Right hindlimb (tissue), 1 donor: ENCODE measurements at places on chromosomes 3 and 15.

- DNase-seq, result no peak
Measured at GRCh38 chr3:88364926-88365325, 215.2 kb downstream of the C3orf38 start.

GRCh38 chr3:8183627-8184026 lies 318.0 kb upstream of the LMCD1 start:
- DNase-seq, result no peak

GRCh38 chr3:159929171-159930141 lies 59.2 kb upstream of the IL12A start:
- DNase-seq, result peak; percentile 31

DNA sequence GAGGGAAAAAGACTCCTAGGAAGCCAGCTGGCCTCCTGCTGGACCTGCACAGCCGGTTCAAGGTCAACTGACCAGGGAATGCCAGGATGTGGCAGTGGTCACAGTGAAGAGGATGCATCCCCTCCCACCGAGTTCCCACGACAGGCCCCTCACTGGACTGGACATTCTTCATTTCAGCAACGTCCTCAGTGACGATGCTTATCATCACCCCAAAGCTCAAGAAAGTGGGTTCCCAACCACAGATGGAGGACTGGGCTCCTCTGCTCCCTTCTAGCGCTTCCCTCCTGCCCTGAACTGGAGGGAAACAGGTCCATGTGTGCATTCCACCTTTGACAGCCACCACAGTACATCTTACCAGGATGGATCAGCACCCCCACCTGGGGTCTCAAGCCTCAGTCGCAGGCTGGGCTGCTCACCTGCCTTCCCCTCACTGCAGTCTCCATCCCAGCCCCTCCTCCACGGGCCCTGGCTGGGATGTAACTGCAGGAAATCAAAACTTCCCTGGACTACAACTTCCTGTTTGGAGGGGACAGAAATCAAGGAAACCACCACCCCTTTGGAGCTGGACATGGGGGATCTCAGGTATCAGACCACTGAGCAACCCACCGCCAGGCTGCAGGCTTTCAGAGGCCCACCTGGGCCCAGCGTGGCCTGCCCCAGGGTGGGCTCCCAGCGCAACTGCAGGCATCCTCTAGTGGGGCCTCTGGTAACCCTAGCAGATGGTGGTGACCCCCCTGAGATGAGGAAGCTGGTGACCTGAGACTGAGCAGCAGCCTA lies 7.3 kb downstream of the CALML4 start:
- no peak for DNase-seq

- no peak for DNase-seq
Measured at GRCh38 chr3:111669926-111670630, 74.9 kb upstream of the ZBED2 start.

DNA sequence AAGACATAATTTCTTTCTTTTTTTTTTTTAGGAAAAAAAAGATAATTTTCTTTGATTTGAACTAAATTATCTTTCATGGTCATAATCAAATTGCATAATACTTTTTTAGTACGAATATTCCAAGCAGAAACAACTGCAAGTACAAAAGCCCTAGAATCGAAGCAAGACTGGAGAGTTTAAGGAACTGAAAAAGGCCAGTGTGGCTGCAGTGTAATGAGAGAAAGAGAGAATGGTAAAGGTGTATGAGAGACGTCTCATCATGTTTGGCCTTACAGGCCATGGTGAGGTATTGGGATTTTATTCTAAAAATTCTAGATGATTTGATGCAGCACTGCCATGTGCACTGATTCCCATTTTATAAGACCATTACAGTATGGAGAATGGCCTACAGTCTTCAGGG lies 180.9 kb downstream of the SUCNR1 start:
- no peak for DNase-seq

DNA sequence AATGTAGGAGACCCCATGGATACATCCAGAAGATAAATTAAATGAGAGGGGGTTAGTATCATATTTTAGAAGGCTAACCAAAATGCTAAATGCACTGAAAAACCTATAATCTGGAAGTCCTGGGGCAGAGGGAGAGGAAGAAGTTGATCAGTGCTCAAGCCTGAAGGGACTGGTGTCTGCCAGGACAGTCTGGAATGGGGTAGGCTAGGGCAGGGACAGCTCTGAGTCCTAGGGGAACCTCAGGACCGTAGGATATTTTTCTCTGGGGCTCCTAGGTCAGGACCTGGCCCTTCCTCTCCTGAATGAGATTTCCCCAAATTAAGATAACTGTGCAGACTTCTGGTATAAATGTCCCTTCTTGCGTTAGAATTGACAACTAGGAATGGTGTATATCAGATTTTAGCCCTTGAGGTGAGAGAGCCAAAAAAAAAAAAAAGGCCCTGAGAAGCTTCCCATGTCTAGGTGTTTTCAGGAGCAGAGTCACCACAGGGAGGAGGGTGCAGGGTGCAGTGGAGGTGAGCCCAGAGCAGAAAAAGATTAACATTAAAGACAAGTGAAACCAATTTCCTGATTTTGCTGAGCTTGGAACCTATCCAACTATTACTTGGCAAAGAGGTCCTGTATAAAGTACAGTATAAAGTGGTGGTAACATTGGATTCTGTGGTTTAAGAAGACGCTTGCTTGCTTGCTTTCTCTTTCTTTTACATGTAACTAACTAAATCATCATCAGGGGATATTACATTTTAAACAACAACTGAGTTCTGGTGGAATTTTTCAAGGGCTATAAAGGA lies 63.5 kb downstream of the HACD2 start:
- no peak for DNase-seq

GRCh38 chr15:90456236-90456635 lies 68.2 kb downstream of the IQGAP1 start:
- DNase-seq, result no peak

DNA sequence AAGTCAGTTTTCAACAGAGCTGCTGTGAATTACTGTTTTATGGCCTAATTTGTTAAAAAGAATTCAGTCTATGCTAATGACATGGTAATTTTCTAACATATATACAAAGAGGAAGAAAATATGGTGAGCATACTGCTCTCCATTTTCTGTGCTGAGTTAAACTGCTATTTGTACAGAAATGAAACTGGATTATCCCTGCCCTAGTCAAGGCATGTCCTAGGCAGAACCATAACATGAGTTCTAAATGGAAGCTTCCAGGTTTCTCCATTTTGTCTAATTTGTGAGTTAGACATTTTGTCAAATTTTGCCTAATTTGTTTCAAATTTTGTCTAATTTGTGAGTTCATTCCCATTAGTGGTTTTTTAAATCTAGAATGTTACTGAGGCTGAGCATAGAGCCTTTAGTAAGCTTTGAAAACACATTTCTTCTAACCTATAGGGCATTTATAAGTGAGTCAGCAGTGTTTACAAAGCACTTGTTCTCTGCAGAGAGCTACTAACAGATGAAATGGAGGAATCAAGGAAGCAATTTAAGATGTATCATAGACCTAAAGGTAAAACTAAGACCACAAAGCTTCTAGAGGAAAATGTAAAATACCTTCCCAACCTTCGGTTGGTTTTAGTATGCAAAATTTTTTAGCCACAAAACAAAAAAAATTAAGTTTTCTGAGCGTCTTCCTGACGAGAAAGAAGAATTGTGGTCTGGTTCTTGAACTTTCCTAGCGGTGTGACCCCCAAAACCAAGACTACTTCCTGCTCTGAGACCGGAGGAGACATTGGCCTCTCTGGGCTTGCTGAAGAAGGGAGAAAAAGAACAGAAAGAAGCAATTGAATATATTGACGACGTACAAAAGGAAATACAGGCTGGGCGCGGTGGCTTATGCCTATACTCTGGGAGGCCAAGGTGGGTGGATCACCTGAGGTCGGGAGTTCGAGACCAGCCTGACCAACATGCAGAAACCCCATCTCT lies 9.8 kb downstream of the P2RY14 start:
- DNase-seq, result no peak

DNA sequence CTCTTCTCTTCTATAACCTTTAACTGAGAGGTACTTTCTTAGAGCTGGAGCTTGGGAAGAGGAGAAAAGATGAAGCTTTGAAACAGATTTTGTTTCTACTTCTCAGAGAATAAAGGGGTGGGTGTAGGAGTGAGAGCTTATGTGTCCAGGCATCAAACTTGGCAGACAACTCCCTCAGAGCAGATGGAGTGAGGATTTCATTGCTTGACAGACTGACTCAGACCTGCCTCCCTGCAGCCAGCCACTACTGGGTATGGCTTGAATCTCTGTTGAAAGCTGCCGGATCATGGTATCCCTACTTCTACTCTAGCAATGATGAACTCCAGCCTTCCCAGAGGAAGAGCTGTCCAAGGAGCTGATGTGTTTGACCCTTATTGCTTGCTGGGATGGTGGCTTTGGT lies 36.7 kb downstream of the SYN2 start:
- no peak for DNase-seq

DNA sequence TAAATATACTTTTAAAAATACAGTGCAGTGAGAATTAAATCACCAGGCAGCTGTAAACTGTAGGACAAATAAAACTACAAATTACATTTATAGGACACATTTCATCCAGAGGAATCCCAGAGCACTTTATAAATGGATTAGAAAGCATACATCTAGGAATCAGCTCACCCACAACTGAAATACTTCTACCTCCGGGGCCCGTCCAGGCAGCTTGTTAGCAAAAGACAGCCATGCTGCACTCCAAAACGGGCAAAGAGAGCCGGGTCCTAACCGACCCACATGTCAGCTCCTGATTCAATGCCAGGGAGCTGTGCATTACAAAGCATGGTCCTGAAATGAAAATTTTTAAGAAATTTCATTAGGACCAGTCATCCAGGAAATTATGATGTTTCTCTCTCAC lies 234.1 kb downstream of the CBLB start:
- no peak for DNase-seq

DNA sequence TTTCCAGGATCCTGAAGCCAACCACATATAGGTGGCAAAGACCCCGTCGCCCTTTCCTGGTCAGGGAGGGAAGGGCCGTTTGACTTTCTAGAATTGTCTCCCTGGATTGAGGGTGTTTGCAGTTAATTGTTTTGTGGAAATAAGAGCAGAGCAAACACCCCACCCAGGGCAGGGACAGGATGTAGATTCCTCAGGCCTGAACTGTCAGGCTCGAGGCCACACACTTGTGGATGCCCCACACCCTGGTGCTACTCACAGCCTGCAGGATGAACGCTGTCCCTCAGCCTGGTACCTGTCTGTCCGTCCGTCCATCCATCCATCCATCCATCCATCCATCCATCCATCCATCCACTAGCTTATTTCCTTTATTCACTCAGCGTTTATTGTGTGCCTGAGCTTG lies 29.9 kb upstream of the FLNB start:
- DNase-seq, result no peak

DNA sequence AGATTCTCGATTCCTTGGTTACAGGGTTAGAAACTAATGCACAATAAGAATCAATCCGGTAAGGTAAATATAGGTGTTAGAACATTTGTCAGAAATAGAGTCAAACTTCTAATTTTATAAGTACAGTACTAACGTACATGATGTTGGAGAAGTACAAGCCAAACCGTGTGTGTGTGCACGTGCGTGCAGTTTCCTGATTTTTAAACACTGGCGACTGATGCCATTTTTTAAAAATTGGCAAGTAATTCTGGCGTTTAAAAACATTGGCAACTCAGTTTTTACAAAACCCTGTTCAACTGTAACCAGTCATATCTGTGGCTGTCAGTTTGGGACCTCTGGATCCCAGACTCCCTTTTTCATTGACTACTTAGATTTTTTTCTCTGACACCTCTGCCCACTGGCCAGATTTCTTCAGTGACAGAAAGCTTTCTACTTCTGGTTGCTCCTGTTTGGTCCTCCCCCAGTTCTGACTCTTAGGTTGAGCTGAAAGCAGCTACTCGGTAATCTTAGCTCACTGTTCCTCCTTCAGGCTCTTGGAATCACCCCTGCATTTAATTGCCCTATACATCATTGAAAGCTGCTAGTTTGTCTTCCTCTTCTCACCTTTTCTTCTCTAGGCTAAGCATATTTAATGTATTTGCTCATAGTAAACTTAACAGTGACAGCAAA lies 843 bp downstream of the ATG7 start:
- no peak for DNase-seq

GRCh38 chr3:11629716-11630115 lies 14.0 kb downstream of the VGLL4 start:
- no peak for DNase-seq

- no peak for DNase-seq
Measured at GRCh38 chr15:44490622-44491021, 46.3 kb upstream of the EIF3J start.

GRCh38 chr3:84683493-84683892 lies 275.3 kb upstream of the CADM2 start:
- DNase-seq, result no peak

- DNase-seq, result no peak
Measured at GRCh38 chr3:60756241-60757030, 494.8 kb downstream of the FHIT start.

GRCh38 chr3:32454731-32455608 lies 47.7 kb downstream of the CMTM6 start:
- DNase-seq, result no peak

GRCh38 chr3:181966393-181966792 lies 254.7 kb downstream of the SOX2 start:
- DNase-seq, result no peak

- DNase-seq, result no peak
Measured at GRCh38 chr15:81165535-81165934, 31.1 kb upstream of the IL16 start.

GRCh38 chr3:41053220-41053619 lies 146.1 kb upstream of the CTNNB1 start:
- no peak for DNase-seq

- DNase-seq, result no peak
Measured at GRCh38 chr3:168383573-168383972, 287.8 kb upstream of the GOLIM4 start.

DNA sequence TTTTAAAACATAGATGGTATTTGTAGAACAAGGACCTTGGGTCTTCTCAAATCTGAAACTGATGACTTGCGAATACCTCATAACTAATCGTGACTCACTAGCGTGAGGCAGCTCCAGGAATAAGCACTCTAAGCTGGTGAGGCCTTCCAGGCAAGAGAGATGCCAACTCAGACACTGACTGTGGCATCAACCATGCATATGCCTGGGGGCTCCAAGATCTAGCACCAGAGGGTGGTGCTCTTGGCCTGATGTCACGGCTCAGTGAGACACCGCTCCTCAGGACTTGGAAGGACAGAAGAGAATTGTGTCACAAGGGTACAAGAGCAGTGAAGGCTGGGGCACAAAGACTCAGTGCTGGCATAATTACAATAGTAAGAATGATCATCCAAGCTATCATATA lies 125.0 kb upstream of the TRIM42 start:
- DNase-seq, result no peak

GRCh38 chr15:33754242-33754641 lies 214.1 kb upstream of the CHRM5 start:
- DNase-seq, result no peak

- DNase-seq, result no peak
Measured at GRCh38 chr3:168250415-168250861, 154.7 kb upstream of the GOLIM4 start.

- DNase-seq, result peak; percentile 56
Measured at GRCh38 chr15:70154718-70155347, 57.1 kb upstream of the TLE3 start.

DNA sequence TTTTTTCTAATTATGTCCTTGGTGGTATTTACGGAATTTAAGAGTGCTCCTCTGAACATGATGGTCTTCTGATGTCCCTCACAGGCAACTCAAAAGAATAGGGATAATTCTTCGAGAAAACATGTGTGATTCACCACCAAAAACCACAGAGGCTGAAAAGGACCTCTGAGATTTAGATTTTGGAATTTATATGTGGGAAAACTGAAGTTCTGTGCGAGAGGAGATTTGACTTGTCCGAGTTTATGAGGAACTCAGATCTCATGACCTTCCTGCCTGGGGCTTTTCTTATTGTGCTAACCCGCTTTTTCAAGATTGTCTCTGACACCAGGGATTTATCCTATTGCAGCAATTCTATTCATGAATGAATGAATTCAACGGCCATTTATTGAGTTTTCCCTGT lies 142.4 kb downstream of the FAM43A start:
- DNase-seq, result no peak
